Activated CD4-positive, alpha-beta memory T cell treated with anti-CD3 and anti-CD28 coated beads for 36 hours (primary cell): ENCODE measurements at places on chromosomes 7 and 10.

DNA sequence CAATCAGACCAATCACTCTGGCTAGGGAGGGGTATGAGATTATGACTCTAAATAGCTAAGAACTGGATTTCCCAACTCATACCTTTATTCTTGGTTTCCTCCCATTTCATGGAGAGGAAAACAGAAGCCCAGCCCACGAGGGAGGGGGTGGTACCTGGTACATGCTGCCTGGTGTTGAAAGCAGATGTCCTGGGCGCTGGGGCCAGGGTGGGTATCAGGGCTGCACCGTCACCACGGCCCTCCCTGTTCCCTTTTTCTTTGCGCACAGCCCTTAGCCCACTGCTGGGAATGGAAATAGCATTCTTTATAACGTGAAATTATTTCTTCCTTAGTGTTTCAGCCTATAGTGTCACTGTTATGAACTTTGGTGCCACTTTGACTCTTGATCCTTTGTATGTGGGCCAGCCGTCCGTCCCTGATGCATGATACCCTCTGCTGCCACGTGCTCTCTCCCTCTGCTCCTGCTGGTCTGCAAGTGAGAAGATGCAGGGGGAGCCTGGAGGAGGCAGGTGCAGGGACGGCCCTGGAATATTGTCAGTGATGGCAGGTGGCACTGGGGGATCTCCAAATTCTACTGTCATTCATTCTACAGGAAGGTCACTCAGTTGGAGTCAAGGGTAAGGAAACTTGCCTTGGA lies 158.5 kb downstream of the CDH23 start:
- no peaks in the 10 kb centered on the region for H3K4me1 ChIP-seq
- peaks cover 7% of the 10 kb centered on the region for H3K27me3 ChIP-seq
- H3K27ac ChIP-seq: no peak overlapping the region
- no peak for DNase-seq
- no peaks in the 10 kb centered on the region for H3K36me3 ChIP-seq
- H3K4me3 ChIP-seq: no peak overlapping the region

- no peak overlapping the region for H3K27ac ChIP-seq
- no peaks in the 10 kb centered on the region for H3K36me3 ChIP-seq
- no peak for DNase-seq
Observed at GRCh38 chr10:11594589-11595394, 16.7 kb downstream of the USP6NL start.

DNA sequence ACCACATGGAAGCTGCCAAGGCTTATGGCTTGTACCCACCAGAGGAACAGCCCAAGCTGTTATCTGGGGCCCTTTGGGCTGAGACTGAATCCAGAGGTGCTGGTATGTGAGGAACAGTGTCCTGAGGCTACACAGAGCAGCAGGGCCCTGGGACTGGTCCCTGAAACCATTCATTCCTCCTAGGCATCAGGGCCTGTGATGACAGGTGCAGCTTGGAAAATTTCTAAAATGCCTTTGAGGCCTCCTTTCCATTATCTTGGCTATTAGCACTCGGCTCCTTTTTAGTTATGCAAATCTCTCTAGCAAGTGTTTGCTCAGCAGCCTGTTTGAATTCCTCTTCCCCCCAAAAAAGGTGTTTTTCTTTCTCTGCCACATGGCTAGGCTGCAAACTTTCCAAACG lies 1151.7 kb upstream of the LRRN3 start:
- H3K27me3 ChIP-seq: no peaks in the 10 kb centered on the region
- H3K4me1 ChIP-seq: no peaks in the 10 kb centered on the region
- no peak overlapping the region for H3K4me3 ChIP-seq

DNA sequence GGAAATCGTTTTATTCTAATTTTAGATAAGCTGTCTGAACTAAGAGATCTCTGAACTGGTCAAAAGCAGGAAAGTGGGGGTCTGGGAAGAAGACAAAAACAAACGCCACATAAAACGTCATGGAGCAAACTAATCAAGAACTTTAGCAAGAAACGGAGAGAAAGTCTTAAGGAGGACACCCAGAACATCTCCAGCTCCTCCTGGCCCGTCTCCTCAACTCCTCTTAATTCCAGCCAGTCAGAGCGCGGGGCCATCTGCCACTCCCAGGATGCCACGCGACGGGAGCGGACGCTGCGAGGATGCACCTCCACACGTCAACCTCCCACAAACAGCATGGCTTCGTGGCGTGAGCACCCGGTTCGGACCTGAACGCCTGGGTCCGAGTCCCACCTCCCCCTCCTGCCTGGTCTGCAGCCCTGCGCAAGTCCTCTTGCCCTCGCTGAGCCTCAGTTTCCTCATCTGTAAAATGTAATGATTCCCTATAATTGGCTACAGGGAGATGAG lies 598 bp downstream of the MMS19 start:
- H3K27ac ChIP-seq: peak overlapping the region; percentile 97
- H3K27me3 ChIP-seq: peaks cover 23% of the 10 kb centered on the region
- H3K4me3 ChIP-seq: peak overlapping the region; percentile 98
- peaks cover 8% of the 10 kb centered on the region for H3K36me3 ChIP-seq
- peak; percentile 91 for DNase-seq

- H3K27ac ChIP-seq: no peak overlapping the region
- no peak for DNase-seq
- peaks cover 13% of the 10 kb centered on the region for H3K27me3 ChIP-seq
- H3K4me1 ChIP-seq: no peaks in the 10 kb centered on the region
Observed at GRCh38 chr7:1325646-1326510, 93.2 kb downstream of the UNCX start.

DNA sequence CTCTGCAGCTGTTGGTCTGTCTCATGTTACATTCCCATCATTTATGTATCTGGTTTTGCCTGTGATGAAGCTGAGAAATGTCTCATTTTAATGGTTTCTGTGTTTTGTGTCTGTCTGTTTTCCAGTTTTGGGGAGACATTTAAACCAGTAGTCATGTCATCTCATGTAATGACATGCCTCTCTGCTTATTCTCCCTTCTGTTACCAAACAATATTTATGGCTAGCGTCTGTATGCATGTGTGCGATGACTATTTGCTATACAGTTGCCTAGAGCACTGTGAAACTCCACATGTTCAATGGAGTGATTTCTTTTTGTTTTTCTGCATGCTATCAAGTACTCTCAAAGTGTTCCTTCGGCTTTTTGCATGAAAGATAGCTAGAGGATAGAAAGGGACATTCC lies 132.0 kb downstream of the ST7 start:
- no peak for DNase-seq
- no peaks in the 10 kb centered on the region for H3K36me3 ChIP-seq
- H3K27me3 ChIP-seq: no peaks in the 10 kb centered on the region
- no peak overlapping the region for H3K27ac ChIP-seq
- H3K4me3 ChIP-seq: no peak overlapping the region

DNA sequence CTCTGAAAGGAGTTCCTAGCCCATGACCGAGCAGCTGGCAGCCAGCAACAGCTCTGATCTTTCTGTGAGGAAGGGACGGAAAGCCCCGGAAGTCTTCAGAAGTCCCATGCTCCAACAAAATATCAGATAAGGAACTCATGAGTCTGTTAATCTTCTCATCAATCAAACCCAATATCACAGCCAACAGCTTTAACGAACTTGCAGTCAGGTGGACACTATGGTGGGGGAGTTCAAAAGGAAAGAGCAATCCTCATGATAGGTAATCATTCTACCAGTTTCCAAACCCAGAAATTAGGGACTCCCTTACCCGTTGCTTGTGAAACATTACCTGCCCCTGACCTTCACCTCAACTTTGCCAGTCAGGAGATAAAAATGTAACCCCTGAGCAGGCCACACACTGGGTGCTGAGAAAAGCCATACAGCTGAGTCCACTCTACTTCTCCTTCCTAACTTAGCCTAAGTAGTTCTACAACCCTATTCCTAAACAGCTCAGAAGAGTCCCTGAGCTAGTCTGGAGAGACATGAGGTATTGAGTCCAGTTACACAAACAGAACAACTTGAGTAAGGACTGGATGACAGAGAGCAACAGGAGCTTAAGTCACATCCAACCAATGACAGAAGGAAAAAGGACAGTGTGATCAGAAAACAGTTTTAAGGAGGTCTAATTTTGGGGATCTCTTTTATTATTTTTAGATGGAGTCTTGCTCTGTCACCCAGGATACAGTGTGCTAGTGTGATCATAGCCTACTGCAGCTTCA lies 2.2 kb downstream of the NDST2 start:
- H3K27ac ChIP-seq: peak overlapping the region; percentile 95
- peaks cover 44% of the 10 kb centered on the region for H3K36me3 ChIP-seq
- peak overlapping the region; percentile 85 for H3K4me3 ChIP-seq
- H3K4me1 ChIP-seq: peaks cover 44% of the 10 kb centered on the region
- no peaks in the 10 kb centered on the region for H3K27me3 ChIP-seq

- H3K27ac ChIP-seq: no peak overlapping the region
- no peak for DNase-seq
- no peaks in the 10 kb centered on the region for H3K36me3 ChIP-seq
- H3K4me3 ChIP-seq: no peak overlapping the region
Observed at GRCh38 chr10:131049016-131049415, 262.5 kb downstream of the TCERG1L start.

DNA sequence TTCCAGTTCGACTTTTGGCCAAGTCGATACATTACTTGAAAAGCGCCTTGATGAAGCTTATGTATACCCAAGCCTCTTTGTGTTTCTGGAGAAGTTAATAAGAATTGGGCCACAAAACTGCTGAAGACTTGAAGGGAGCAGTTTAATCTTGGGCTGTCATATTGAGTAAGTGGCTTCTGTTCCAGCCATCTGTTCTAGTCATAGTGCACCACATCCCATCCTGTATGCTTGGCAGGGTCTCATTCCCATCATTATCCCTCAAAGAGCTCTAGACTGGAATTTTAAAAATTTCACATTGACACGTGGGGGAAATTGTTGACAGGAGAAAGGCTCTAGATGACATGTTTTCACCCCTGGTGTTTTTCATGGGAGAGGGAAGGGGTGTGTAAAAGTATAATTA lies 196.6 kb upstream of the PLPP4 start:
- H3K27ac ChIP-seq: no peak overlapping the region
- H3K4me3 ChIP-seq: no peak overlapping the region
- H3K27me3 ChIP-seq: peaks cover 24% of the 10 kb centered on the region
- no peaks in the 10 kb centered on the region for H3K36me3 ChIP-seq
- H3K4me1 ChIP-seq: no peaks in the 10 kb centered on the region

GRCh38 chr10:133275684-133276092 lies 980 bp downstream of the ADAM8 start:
- H3K27ac ChIP-seq: peak overlapping the region; percentile 93
- H3K36me3 ChIP-seq: peaks cover 27% of the 10 kb centered on the region
- H3K4me3 ChIP-seq: peak overlapping the region; percentile 91
- H3K27me3 ChIP-seq: no peaks in the 10 kb centered on the region
- H3K4me1 ChIP-seq: peaks cover 28% of the 10 kb centered on the region

DNA sequence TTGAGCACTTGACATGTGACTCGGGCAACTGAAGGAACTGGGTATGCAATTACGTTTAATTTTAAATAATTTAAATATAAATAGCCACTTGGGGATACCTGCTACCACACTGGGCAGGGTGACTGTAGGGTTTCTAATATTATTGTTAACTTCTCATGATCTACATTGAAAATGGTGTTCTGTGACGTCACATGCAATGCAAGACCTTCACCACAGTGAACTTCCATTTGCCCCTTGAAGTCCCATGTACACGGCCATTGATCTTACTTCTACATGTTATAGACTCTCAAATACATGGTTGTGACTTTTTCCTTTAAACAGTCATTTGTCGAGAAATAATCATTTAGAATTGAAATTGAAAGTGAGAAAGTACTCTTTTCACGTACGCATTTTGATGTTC lies 154.0 kb downstream of the MGMT start:
- no peak overlapping the region for H3K27ac ChIP-seq
- no peaks in the 10 kb centered on the region for H3K27me3 ChIP-seq
- DNase-seq: no peak
- H3K4me3 ChIP-seq: no peak overlapping the region

DNA sequence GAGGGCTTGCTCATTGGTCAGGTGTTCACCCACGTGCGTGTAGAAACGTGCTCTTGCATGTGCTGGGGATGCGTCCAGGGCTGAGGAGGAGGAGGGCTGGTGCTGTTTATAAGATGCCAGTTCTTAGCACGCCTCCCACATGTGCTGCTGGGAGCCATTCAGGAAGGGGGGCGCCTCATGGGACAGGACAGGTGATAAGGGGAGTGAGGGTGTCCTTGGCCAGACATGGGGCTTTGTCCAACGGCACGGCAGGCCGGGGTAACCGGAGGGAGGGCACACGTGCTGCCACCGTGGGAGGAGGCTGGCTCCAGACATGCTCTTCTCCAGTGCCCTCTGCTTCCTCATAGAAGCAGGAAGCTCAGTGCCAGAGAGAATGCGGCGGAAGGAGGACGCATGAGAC lies 150.0 kb downstream of the ZMYND11 start:
- H3K27ac ChIP-seq: no peak overlapping the region
- no peak overlapping the region for H3K4me3 ChIP-seq
- peaks cover 30% of the 10 kb centered on the region for H3K4me1 ChIP-seq
- peaks cover 4% of the 10 kb centered on the region for H3K36me3 ChIP-seq

DNA sequence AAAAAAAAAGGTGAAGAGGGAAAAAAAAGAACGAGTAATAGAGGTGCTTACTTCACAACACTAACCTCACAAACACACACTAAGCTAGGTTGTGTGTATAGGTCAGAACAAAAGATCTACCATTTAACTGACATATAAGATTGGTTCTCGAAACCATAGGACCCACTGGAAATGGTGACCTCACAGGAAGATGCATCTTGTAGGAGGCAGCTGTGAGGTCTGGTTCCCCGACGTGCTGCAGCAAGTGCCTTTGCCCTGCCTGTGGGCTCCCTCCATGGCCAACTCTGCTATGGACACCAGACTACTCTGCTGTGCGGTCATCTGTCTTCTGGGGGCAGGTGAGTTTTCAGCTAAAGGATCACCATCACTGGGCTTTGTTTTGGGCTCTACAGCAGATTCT lies 133.8 kb upstream of the PRSS1 start:
- H3K27ac ChIP-seq: peak overlapping the region; percentile 74
- H3K36me3 ChIP-seq: no peaks in the 10 kb centered on the region
- no peak for DNase-seq
- H3K4me1 ChIP-seq: peaks cover 21% of the 10 kb centered on the region

- H3K27me3 ChIP-seq: peaks cover 29% of the 10 kb centered on the region
- H3K4me3 ChIP-seq: no peak overlapping the region
- peaks cover 12% of the 10 kb centered on the region for H3K4me1 ChIP-seq
- H3K36me3 ChIP-seq: no peaks in the 10 kb centered on the region
- no peak overlapping the region for H3K27ac ChIP-seq
- no peak for DNase-seq
Observed at GRCh38 chr7:11835260-11835659, 3.3 kb upstream of the THSD7A start.

GRCh38 chr7:106736508-106737201 lies 75.7 kb upstream of the CCDC71L start:
- H3K4me3 ChIP-seq: no peak overlapping the region
- H3K36me3 ChIP-seq: no peaks in the 10 kb centered on the region
- DNase-seq: peak; percentile 55
- no peaks in the 10 kb centered on the region for H3K27me3 ChIP-seq

DNA sequence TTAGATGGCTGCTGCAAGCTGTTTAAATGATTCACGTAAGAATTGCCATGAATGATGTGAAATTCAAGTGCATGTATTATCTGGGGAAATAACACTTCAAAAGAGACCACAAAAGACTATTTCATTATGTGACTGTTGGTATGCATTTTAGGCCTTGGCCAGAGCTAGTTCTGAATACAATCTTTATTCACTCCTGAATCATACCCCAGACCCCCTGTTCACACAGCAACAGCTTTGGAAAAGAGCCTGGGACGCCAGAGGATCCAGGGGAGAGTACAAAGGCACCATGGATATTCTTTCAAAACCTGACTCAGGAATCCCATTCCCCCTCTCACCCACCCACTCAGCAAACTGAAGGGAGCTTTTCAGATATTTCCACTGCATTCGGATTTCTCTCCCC lies 377.1 kb upstream of the DPP6 start:
- H3K36me3 ChIP-seq: no peaks in the 10 kb centered on the region
- no peak overlapping the region for H3K27ac ChIP-seq
- H3K4me1 ChIP-seq: no peaks in the 10 kb centered on the region
- H3K4me3 ChIP-seq: no peak overlapping the region
- no peaks in the 10 kb centered on the region for H3K27me3 ChIP-seq
- no peak for DNase-seq
